ENCODE measurements at places on chromosomes 11 and 22.

DNA sequence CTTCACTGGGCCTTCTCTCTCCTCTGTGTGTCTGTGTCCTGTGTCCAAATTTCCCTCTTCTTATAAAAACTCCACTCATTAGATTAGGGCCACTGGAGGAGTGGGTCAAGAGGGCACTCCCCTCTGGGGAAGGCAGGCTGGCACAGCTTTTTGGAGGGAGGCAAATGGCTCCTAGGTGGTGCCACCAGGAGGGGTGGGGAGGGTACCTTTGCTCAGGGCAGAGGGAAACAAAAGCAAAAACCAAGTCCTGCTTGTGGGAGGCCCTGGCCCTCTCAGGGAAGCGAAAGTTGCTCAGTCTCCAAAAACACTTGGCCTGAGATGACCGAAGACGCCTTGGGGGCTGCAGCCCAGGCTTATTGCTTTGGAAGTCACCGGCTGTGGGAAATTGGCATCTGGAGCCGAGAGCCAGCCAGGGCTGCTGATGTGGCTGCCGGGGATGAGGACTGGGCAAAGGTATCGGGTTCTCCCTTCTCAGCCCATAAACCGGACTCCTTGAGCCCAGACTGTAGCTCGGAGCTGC, 48.2 kb upstream of the ANO1 start:
- DNase-seq: no peak

DNA sequence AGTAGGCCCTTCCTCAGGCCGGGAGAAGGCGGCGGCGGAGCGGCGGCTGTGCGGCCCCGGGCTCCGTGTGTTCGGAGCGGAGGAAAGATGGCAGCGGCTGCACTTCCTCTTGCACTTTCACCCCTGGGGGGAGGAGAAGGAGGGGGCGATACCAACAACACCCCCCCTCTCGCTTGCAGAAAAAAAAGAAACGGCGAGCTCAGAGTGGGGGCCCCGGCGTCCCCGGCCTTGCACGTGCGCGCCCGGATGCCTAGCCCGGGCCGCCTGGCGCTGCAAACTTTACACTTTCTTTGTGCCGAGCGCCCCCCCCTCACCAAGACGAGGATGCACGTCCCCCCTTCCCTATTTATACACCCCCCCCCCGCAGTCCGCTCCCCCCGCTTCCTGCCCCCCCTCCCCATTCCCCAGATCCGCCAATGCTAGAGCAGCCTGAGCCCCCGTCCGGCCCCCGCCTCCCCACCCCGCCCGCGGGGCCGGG, at the start of gene PATZ1:
TSS of gene PATZ1 (minus strand) at position 92 of the 478 bp plus-strand sequence. CDS start 744 bp downstream, outside the sequence.
- DNase-seq: no peak

GRCh38 chr22:50190182-50190940, 4.6 kb downstream of the TRABD start:
- no peak for DNase-seq

DNA sequence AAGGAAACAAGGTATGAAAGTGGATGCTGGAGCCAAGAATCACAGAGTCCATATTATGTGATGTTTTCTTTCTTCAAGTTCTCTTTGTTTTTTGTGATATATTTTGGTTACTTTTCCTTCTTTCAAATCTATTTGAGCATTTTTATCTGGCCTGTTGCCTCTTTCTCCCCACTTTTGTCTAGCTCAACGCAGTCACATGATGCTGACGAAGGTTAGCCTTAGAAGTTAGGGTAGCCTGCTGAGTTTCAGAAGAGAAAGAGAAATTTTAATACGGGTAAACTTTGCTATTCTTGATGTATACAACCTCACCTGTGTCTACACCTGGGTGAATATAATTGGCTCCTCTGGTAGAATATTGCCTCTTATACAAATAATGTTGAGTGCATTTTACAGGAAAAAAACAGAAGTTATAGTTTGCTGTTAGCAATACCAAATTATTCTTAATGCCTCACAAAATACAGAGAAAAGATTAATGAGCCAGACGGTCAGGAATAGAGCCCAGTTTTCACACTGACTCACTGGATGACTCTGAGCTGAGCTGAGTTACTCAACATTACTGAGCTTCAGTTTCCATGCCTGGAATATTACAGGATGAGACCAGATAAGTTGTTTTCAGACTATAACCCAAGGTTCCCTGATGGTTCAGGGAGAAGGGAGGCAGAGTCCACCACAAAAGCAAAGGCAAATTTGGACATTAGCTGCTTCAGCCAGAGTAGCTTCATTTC, 161.6 kb upstream of the BDNF start:
- DNase-seq: no peak

- DNase-seq: no peak
Observed at GRCh38 chr11:70410276-70411205, 12.2 kb downstream of the CTTN start.

DNA sequence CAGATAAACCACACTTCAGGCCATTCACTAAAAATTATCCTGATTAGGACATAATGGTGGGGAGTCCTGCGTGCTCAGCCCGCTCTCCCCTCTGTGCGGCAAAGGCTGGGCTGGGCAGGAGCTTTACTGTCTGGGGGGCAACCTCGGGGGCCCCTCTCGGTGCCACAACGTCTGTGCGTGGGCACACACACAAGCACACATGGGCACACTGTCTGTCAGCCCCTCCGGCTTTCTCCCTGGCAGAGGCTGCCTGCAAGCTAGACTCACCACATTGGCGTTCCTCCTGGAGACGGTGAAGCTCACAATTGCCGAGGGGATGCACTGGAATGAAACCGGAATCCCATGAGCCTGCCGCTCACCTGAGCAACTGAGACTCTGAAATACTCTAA, 5.2 kb downstream of the MLC1 start:
- no peak for DNase-seq

DNA sequence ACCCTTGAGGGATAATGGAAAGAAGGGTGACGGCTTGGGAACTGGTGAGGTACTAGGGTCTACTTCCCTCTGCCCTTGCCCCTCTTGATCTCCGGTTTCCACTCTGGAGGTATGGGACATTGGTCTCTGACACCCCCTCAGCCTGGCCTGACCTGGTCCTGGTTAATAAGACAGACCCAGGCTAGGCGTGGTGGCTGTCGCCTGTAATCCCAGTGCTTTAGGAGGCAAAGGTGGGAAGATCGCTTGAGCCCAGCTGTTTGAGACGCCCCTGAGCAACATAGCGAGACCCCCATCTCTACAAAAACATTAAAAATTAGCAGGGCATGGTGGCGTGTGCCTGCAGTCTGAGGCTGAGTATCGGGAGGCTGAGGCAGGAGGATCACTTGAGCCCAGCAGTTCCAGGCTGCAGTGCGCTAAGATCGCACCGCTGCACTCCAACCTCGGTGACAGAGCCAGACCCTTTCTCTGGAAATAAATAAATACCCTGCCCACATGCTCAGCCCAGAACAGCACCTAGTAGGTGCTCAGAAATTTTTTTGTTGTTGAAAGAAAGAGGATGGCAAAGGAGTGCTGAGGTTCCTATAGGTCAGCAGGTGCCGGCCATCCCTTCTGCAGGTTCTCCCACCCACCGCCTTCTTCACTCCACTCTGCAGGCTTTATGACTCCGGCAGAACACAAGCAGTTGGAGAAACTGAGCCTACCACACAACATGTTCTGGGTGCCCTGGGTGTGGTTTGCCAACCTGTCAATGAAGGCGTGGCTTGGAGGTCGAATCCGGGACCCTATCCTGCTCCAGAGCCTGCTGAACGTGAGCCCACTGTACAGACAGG, 6.3 kb downstream of the BEST1 start:
- no peak for DNase-seq

- no peak for DNase-seq
Observed at GRCh38 chr22:40401532-40401931, 31.1 kb downstream of the SGSM3 start.

All from NCI-H1417 treated with DMSO at 0.1 percent for 48 hours (cell line).